ENCODE measurements at places on chromosomes 6 and 20.
A peak's percentile ranks its signal among the peaks of the same experiment; 100 is the strongest.

DNA sequence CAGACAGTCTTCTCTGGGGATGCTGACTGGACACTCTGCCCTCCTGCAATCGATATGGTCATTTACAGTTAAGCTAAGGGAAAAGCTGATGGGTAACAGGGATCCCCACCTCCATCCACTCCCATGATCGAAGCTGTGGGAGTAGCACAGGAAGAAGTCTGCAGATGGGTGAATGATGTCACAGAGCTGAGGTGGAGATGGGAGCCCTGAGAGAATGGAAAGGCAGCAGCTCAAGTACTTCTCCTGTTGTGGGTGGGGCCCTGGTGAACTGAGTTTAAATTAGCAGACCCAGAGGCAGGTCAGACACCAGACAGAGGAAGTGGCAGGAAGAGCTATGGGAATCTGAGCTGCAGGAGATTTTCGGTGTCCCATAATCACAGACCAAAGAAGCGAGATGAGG is 29.0 kb downstream of the HDGFL1 start:
- no peak for DNase-seq

DNA sequence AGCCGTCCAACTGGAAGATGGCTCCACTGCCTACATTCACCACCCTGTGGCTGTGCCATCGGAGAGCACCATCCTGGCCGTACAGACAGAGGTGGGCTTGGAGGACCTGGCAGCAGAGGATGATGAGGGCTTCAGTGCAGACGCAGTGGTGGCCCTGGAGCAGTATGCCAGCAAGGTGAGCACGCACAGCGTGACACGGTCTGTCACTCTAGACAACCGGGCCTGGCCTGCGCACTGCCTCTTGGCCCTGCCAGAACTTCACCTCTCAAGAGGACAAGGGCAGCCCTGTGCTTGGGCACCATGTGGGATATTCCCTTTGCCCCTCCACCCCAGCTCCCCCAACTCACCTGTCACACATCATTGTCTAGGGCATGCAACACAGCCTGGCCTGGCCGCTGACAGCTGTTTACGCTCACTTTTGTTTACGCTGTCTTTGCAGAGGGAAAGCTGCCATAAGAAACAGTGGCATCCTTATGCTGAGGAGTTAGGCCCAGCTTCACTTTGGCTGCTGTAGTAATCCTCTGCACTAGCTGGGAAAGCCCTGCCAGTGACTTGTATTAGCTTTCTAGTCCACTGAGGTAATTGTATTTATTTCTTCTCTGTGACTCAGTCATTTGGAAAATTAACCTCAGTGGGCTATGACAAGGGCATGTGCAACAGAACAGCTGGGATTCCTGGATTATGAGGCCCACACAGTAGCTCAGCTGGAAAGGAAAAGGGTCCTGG is 9.8 kb upstream of the DEF6 start:
- no peak for DNase-seq

- no peak for DNase-seq
Observed at GRCh38 chr6:34063651-34064050, 82.2 kb downstream of the GRM4 start.

- no peak for DNase-seq
Observed at GRCh38 chr20:44008806-44009678, 94.4 kb downstream of the TOX2 start.

GRCh38 chr6:34585512-34586061 is 29.5 kb upstream of the SPDEF start:
- DNase-seq = no peak

- no peak for DNase-seq
Observed at GRCh38 chr20:42041000-42041565, 422.9 kb upstream of the CHD6 start.

GRCh38 chr20:10619427-10619826 is 54.4 kb downstream of the JAG1 start:
- DNase-seq = no peak

GRCh38 chr6:133967347-133967746 is 14.3 kb downstream of the TBPL1 start:
- DNase-seq = no peak

GRCh38 chr20:10924644-10925201 is 250.9 kb upstream of the JAG1 start:
- DNase-seq = no peak

DNA sequence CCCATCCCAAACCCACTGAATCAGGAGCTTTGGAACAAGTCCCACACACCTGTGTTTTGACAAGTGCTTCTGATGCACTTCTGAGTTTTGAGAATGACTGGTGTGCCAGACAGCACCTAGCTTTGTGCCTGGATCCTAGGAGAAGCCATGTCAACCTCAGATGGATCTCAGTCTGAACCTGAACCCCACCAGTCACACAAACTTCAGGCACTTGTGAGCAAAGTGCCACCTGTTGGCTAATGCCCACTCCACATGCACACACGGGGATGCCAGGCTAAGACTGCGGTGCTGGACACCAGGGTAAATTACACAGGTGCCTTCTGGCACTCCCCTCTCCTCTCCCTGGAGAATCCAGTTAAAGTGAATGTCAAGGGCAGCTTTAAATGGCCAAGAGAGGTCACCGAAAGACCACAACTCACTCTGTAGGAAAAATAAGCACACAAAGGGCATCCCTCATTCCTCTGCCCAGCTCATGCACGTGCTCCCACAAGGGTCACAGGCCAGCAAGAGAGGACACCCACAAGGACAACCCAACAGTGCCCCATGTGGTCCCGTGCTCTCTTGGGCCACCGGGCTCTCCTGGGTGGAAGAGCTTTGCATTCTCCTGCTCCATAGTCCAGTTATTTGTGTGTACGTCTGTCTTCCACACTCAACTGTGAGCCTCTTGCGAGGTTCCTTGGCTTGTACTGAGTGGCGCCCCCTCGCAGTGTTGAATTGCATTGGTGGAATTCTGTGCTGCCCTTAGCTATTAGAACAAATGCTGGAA is 45.6 kb downstream of the TAF8 start:
- no peak for DNase-seq

- no peak for DNase-seq
Observed at GRCh38 chr6:52871621-52872020, 31.0 kb upstream of the GSTA5 start.

DNA sequence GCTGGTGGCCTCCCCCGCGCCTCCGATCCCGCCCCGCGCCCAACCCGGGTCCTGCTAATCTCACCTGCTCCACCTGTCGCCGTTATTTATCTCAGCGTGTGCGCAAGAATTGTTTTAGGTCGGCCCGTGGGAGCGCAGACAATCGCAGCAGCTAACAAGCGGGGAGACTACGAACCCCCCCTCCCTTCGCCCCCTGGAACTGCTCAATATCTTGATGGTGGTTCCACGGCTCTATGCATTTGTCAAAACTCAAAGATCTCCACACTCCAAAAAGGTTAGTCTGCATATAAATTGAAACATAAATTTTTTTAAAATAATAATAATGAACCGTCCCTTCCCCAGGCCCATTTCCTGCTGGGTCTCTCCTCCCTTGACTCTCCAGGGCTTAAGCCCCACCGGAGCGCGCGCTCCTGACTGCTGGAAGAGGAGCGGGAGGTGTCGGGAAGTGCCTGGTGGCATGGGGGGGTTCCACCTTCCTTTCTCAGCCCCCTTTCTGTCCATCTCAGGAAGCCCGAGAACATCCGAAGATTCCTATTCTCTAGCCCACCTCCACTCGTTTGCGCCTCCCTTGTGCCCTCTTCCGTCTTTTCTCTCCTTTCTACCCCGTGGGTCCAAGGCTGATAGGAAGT is 1.6 kb upstream of the MDGA1 start:
- DNase-seq = no peak

DNA sequence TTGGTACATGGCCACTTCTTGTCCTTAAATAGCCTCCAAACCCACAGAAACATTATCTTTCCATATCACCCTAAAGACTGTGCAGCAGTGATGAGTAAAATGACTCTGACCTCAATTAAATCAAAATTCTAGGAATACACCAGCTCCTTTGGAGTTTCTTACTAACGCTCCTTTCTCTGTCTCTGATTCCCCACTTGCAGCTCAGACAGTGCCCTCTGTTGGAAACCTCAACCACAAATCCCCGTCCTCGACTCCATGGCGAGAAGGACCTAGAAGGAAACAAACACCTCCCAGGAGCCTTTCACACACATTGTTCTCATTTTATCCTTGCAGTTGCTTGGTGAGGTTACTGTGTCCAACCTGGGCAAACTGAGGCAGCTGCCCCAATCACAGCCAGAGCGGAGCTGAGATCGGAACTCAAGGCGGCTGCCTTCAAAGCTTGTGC is 17.7 kb upstream of the PARD6B start:
- DNase-seq = no peak

DNA sequence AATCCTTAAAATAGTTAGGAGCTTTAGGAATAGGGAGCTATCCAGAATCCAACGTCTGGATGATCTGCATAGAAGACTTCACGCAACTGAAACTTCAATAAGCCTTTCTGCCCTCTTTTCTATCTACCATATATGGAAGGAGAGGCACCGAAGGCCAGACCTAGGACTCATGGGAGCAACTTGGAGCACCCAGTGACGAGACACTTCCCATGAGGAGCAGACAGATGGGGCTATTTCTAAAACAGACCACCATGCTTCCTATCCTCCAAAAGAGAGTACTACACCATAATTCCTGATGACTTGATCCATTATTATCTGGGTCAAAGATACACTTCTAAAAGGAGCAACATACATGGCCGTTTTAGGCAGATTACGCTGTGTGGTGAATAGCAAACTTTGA is 6.0 kb downstream of the RPP40 start:
- DNase-seq = no peak

DNA sequence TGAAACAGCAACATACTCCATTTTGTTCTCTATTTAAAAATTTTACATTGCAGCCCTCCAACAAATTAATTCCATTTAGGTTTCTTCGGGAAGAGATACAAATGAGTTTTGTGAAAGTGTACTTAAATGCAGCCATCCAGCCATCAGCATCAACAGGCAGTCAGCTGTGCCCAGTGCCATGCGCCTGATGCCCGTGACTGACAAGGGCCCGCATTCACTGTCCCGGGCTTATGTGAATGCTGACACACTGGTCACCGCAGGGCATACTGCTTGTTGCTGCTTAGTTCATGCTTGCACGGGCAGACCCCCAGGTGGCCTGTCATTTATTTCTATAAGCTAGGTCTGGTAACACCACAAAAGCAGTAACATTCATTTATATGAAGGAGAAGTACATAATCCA is 224.9 kb upstream of the QKI start:
- peak; percentile 75 for DNase-seq

DNA sequence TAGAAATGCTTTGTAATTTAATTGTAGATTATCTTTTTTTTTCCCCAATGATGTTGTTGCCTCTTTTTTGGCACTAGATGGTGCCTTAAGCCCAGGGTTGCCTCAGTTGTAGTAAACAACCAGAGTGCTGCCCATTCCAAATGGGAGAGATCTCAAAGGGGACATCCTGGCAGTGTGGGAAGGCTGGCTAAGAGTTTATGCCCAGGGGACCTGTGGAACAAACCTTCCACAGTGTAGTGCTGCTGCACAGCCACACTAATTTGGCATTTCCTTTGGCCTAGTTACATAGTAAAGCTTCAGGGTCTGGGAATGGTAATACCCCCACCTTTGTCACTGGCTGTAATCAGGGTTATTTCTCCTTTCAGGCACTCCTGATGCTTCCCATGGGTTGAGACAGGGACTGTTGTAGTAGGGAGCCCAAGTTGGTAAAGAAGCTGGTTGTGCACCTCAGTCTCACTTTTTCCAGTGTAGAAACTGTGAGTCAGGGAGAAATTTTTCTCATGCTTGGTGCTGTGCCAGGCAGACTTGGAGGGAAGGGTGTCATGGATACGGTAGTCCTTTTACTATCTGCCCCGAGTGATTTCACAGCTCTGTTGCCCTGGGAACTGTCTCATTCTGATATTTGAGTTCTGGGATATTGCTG is 177.8 kb upstream of the ECI2 start:
- DNase-seq = no peak

GRCh38 chr6:155264693-155265320 is 994 bp downstream of the CLDN20 start:
- peak; percentile 39 for DNase-seq

DNA sequence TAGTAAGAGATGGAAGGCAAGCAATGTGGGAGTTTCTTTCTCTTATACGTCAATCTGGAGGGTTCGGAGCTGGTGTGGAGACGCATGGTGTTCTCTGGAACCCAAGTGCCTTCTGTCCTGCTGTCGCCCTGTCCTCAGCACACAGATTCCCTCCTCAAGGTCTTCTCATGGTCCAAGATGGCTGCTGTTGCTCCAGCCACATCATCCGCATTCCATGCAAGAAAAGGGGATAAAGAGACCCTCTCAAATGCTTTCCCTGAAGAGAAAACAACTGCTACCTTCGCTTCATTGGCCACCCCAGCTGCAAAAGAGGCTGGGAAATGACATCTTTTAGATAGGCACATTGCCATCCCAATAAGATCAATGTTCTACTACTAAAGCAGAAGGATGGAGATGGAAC is 151.2 kb downstream of the ANKRD60 start:
- DNase-seq = no peak

GRCh38 chr20:48453477-48454093 is 374.2 kb downstream of the PREX1 start:
- DNase-seq = no peak

DNA sequence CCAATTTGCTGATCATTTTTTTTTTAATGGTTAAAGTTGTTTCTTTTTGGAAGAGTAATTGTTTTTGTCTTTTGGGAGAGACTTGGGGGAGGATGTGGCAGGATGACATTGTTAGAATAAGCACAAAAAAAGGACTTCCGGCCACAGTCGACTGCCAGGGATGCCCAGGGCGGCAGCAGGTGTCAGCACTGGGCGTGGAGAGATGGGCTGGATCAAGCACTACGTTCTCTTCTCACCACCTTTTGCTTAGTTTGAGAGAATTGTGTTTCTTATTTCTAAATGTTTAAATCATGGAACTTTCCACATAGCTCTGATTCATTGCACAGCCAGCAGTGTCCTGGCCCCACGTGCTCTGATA is 104.6 kb upstream of the FRMD1 start:
- no peak for DNase-seq

DNA sequence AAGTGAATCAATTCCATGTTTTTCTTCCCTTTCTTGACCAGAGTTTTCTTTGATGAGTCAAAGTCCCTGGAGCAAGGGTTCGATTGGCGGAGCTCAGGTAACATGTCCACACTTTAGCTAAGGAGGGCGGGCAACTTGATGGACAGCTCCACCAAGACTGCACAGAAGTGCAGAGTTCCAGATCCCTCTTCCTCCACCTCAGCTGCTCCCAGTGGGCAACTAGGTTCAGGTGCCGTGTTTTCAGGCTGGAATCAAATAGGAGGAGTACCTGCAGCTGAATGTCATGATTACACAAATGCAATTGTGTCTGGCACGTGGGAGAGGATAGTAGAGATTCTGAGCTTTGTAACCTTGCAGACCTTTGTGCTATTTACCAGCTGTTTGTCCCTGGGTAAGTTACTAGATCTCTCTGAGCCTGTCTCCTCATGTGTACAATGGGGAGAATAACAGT is 1.9 kb upstream of the ELMO2 start:
- no peak for DNase-seq

DNA sequence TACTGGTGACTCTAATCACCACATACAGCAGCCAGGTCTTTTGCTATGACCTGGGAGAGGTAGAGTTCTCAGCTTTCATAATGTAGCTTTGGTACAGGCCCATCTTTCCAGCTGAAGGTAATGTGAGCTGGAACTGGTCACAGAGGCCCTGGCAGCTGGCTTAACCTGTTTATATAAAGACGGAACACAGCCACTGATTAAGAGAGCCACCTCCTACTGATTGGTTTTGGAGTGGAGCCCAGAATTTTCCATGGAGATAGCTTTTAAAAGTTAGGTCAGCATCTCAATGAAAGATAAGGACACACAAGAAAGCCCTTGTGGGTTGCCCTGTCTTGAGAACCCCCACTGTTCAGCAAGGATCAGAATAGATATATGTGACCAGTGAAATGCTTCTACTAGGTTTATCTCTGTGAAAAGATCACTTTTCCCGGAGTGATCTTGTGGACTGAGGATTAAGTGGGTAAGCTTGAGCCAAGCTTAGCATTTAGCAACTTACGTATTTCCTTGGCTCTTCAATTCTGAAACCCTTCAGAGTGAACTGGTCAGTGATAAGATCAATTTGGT is 213.7 kb upstream of the CITED2 start:
- no peak for DNase-seq
